ENCODE measurements at places on chromosomes 5 and 9. TPM values are rescaled to one million over a fixed set of nuclear protein-coding genes. Genes with fewer than 3 reads are reported as not detected.

Gene UNC5A
- total RNA-seq, result not detected

Gene PCDH12
- under 0.01 TPM for total RNA-seq

GRCh38 chr5:111077678-111078077, 6.2 kb downstream of the TSLP start:
- no peak for DNase-seq

DNA sequence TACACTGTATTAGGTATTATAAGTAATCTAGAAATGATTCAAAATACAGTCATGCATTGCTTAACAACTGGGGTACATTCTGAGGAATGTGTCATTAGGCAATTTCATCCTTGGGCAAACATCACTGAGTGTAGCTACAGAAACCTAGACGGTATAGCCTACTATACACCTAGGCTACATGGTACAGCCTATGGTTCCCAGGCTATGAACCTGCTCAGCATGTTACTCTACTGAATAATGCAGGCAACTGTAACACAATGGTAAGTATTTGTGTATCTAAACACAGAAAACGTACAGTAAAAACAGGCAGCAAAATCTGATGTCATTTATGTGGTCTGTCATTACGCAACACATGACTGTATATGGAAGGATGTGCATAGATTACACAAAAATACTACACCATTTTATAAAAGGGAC, 96.8 kb downstream of the RAPGEF6 start:
- no peak for DNase-seq

DNA sequence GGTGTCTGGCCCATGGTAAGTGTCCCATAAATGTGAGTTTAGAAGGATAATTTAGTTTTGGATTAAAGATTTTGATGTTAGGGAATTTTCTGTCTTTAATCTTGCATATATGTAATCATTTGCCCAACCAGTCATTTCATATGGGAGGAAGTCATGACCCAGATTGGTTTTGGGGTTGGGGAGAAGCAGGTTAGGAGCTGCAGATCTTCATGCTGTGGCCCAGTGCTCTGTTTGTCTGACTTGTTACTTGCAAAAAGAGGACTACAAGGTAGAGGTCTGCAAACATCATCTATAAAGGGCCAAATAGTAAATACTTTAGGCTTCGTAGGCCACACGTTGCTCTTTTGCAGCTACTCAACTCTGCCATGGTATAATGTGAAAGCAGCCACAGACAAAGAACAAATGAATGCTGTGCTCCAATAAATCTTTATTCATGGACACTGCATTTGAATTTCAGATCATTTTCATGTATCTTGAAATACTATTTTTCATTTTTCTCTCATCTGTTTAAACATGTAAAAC, 16.8 kb downstream of the OSTF1 start:
- no peak for DNase-seq

DNA sequence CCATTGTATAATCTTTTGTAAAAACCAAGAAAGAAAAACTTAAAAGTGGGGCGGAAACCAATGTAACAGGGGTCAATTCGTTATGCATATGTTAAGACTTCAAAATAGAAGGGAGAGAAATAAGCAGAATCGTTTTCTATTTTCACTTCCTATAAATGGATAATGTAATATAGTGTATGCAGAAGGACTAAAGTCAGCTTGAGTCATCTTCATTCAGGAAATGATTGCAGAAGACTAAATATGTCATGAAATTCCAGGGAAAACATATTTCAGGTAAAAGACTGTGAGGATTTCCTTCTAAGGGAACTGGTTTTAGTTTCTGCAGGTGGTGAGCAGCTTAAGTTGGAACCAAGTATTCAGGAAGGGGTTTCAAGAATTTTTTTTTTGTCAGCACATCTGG, 753.3 kb downstream of the IRX1 start:
- no peak for DNase-seq

DNA sequence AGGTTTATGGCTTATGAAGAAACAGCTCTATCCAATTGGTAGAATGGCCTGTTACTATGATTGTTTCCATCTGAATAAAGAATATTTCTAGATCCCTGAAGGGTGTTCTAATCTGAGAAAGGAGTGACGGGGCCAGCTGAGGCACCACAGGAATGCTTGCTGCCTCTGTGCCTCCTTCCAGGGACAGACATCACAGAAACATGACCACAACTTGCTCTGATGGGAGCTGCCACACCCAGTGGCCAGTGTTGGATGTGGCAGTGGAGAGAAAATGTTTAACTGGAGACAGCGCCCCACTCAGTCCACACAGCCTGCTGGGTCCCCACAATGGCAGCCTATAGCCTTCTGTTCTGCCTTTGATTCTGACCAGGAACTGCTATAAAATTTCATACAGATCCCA, 38.6 kb upstream of the TESK1 start:
- peak; percentile 74 for DNase-seq

DNA sequence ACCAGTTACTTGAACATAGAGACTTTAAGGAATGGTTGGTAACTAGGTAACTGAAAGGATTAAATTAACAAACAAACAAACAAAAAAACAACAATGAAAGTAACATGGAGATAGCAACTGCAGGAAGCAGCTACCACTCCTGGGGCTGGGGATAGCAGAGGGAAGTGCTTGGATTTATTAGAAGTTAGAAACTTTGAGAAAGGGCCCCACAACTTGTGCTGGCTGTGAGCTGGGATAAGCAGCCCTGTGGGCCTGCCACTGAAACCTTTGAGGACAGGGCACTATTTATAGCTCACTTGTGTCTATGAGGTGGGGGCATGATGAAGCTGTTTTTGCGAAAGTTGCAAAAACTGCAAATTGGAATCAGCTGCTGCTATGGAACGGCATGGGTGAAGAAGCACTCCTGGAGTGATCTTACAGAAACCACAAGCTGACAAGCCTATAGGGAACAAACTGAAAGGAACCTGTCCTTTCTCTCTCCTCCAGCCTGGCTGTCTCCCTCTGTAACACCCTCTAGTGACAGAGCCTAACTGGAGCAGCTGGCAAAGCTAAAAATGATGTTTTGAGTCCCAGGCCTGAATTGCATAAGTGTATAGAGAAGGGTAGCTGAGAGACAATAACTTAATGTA, 91.4 kb upstream of the RANBP6 start:
- peak; percentile 69 for DNase-seq

DNA sequence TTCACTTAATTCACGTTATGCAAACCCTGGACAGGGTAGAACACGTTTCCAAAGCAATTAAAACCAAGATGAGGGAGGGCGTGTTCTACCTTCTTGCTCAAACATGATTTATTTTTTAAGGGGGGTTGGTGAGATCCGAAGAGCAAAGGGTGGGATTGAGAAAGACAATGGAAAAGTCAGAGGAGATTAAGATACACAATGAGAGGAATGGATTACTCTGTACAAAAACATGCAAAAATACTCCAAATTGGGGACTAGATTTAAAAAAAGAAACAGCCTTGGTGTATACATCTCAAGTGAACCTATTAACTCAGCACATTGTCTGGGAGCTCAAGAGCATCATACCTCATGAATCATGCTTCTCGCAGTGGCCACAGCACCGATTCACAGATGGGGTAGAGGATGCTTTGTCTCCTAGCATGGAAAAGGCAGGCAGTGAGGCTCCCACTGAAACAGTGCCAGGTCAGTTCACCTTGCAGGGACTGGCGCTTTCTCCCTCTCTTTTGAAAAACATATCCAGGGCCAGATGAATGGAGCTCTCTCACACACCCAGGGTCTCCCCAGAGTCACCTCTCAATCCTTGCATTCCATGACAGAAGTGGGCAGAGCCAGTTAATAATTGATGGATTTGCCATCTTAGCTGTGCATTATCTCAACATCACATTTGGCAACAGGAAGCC, 459.7 kb downstream of the BNC2 start:
- no peak for DNase-seq

GRCh38 chr9:15944341-15944740, 391.5 kb downstream of the CCDC171 start:
- no peak for DNase-seq

GRCh38 chr9:4591123-4591500, 71.0 kb upstream of the PLPP6 start:
- no peak for DNase-seq

Gene SLC31A1
- total RNA-seq, result 45.2 TPM
